Left hindlimb (tissue), 1 donor: ENCODE measurements at places on chromosomes 1 and 21.

- DNase-seq: no peak
These were observed 12.3 kb upstream of the MMEL1 start for GRCh38 chr1:2645143-2645542.

- no peak for DNase-seq
These were observed 1.4 kb downstream of the NPPB start for GRCh38 chr1:11857164-11857851.

GRCh38 chr1:244640917-244641316 is 12.0 kb upstream of the DESI2 start:
- no peak for DNase-seq

DNA sequence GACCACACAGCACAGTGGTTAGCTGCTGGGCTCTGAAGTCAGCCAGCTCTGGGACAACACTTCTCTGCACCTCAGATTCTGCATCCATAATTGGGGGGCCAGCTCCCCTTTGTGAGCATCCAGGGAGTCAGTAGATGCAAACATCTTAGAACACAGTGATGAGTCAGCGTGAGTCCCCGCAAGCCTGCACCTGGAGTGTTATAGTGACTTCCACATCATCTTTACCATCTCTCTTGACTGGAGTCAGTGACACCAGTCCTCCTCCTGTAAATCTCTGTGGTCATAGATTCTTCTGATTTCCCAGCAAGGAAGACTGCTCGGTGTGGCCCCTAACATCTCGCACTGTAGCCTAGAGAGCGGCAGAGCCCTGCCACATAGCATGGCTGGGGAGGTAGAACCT is 13.9 kb upstream of the EDN2 start:
- no peak for DNase-seq

DNA sequence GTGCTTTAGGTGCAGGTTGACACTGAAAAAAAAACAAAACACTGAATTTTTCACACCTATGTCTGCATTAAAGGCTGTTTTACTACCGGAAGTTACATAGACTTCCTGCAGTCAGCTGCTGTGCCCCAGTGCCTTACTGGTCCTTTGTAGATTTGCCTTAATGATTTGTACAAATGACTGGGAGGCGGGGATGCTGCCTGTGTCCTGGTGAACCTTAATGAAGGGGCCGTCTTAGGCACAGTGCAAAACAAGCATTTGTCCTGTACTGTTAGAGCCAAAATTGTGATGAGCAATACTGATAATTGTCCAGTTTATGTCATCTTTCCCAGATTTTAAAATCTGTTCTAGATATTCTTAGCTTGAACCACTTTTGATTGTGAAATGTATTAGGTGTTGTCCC is 90.9 kb upstream of the PGD start:
- no peak for DNase-seq

- no peak for DNase-seq
These were observed 6.2 kb downstream of the DUSP23 start for GRCh38 chr1:159786966-159787365.

- DNase-seq: no peak
These were observed 18.1 kb downstream of the SYDE2 start for GRCh38 chr1:85182700-85183099.

- DNase-seq: no peak
These were observed 20.9 kb upstream of the SH3BGRL3 start for GRCh38 chr1:26259005-26259404.

- no peak for DNase-seq
These were observed 47.5 kb downstream of the PTPRU start for GRCh38 chr1:29283804-29284195.

DNA sequence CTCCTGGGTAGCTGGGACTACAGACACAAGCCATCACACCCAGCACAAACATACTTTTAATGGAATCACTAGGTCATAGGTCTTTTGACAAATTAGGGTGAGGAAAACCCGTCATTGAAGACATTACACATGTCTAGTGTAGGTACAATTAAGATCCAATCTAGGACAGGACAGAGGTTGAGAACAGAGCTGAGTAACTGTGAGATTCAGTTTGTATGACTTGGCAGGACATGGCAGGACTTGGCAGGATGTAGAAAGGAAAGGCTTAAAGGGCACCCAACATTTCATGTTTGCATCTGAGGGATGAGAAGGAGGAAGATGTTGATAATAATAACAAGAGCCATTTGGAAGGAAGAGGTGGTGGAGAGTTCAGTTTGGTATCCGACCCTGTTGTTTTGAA is 483.8 kb downstream of the PCP4 start:
- DNase-seq: no peak

- no peak for DNase-seq
These were observed 91.4 kb upstream of the LYPLAL1 start for GRCh38 chr1:219081943-219082925.

- DNase-seq: no peak
These were observed 40.5 kb downstream of the AK5 start for GRCh38 chr1:77322061-77322900.

- DNase-seq: no peak
These were observed 105.1 kb downstream of the PCBP3 start for GRCh38 chr21:45748593-45748992.
